A549 treated with DMSO at 1 μM for 4 hours (cell line): ENCODE measurements at places on chromosomes 6 and 20. TPM values are rescaled to one million over a fixed set of nuclear protein-coding genes. Genes with fewer than 3 reads are reported as not detected.

The MEP1A gene
- not detected in 5 replicates for total RNA-seq

The ZNF341 gene
- total RNA-seq, result 2.5 to 5.1 TPM (median 4.1 TPM) in 5 replicates

The TTLL9 gene
- 0.07 to 0.11 TPM (median 0.09 TPM) in 3 of 5 replicates, not detected in the others for total RNA-seq

The BPIFB1 gene
- total RNA-seq, result 0.12 to 0.14 TPM in 2 of 5 replicates, not detected in the others

The PRSS35 gene
- total RNA-seq, result 0.05 to 0.11 TPM (median 0.09 TPM) in 4 of 5 replicates, not detected in the other

The OR2J3 gene
- not detected in 5 replicates for total RNA-seq

The WFDC10B gene
- total RNA-seq, result not detected in 5 replicates

The PARD6B gene
- total RNA-seq, result 2.7 to 4.6 TPM (median 3.1 TPM) in 5 replicates

The PACRG gene
- 0.12 TPM in 1 of 5 replicates, not detected in the others for total RNA-seq

The KCNK16 gene
- not detected in 5 replicates for total RNA-seq

The ASIP gene
- not detected in 5 replicates for total RNA-seq

The HLA-DPA1 gene
- total RNA-seq, result 0.10 TPM in 1 of 5 replicates, not detected in the others

The SLC25A27 gene
- total RNA-seq, result 0.36 to 1.0 TPM (median 0.87 TPM) in 5 replicates

The SCUBE3 gene
- 0.05 to 0.07 TPM (median 0.06 TPM) in 5 replicates for total RNA-seq

The NFKBIE gene
- total RNA-seq, result 11.3 to 16.6 TPM (median 14.4 TPM) in 5 replicates

The AKAP12 gene
- 81.3 to 123 TPM (median 121 TPM) in 5 replicates for total RNA-seq

The SLC18B1 gene
- total RNA-seq, result 5.0 to 6.2 TPM (median 5.7 TPM) in 5 replicates

The CLPSL1 gene
- not detected in 5 replicates for total RNA-seq

The ARFGAP1 gene
- total RNA-seq, result 67.7 to 105 TPM (median 90.0 TPM) in 5 replicates

The IRF4 gene
- 0.09 to 0.32 TPM (median 0.12 TPM) in 5 replicates for total RNA-seq

The SYNDIG1 gene
- 1.3 to 2.0 TPM (median 1.6 TPM) in 5 replicates for total RNA-seq

The CLVS2 gene
- total RNA-seq, result 0.01 to 0.08 TPM (median 0.07 TPM) in 5 replicates

The SSTR4 gene
- not detected in 5 replicates for total RNA-seq

The ID4 gene
- 1.2 to 2.4 TPM (median 1.9 TPM) in 5 replicates for total RNA-seq

The CLPSL2 gene
- total RNA-seq, result 0.38 to 0.76 TPM (median 0.57 TPM) in 4 of 5 replicates, not detected in the other

The SLC22A16 gene
- total RNA-seq, result not detected in 5 replicates

The WDR46 gene
- total RNA-seq, result 53.1 to 58.4 TPM (median 55.3 TPM) in 5 replicates

The KIF16B gene
- 12.1 to 18.0 TPM (median 16.6 TPM) in 5 replicates for total RNA-seq

The ZNF391 gene
- total RNA-seq, result 0.20 to 0.47 TPM (median 0.26 TPM) in 5 replicates

The LRRC73 gene
- 0.74 to 1.3 TPM (median 1.1 TPM) in 5 replicates for total RNA-seq

The KCNG1 gene
- 15.5 to 27.0 TPM (median 18.8 TPM) in 5 replicates for total RNA-seq

The SLC22A2 gene
- 0.06 TPM in 1 of 5 replicates, not detected in the others for total RNA-seq

The NKAIN2 gene
- not detected in 5 replicates for total RNA-seq

The SAMD3 gene
- total RNA-seq, result not detected in 5 replicates

The GPX5 gene
- total RNA-seq, result not detected in 5 replicates

The ME1 gene
- 41.2 to 49.7 TPM (median 44.9 TPM) in 5 replicates for total RNA-seq

The POPDC3 gene
- total RNA-seq, result 27.8 to 31.2 TPM (median 30.3 TPM) in 5 replicates

The ARG1 gene
- total RNA-seq, result not detected in 5 replicates

The CLDN20 gene
- total RNA-seq, result not detected in 5 replicates

The HMGCLL1 gene
- 0.15 to 0.20 TPM (median 0.18 TPM) in 5 replicates for total RNA-seq

The NKAIN4 gene
- total RNA-seq, result 6.3 to 10.1 TPM (median 7.0 TPM) in 5 replicates

The APOM gene
- total RNA-seq, result 2.8 to 3.8 TPM (median 3.2 TPM) in 5 replicates

The CCR6 gene
- 0.03 to 0.09 TPM in 2 of 5 replicates, not detected in the others for total RNA-seq

The RFX6 gene
- not detected in 5 replicates for total RNA-seq

The TFAP2D gene
- total RNA-seq, result not detected in 5 replicates

The ADGB gene
- total RNA-seq, result not detected in 5 replicates

The PAK5 gene
- total RNA-seq, result 0.02 TPM in 1 of 5 replicates, not detected in the others

The TBXT gene
- total RNA-seq, result not detected in 5 replicates

The TULP1 gene
- total RNA-seq, result not detected in 5 replicates

The SLC35D3 gene
- 0.03 to 0.10 TPM (median 0.05 TPM) in 5 replicates for total RNA-seq

The TCP11 gene
- total RNA-seq, result not detected in 5 replicates

The PLN gene
- not detected in 5 replicates for total RNA-seq
